GM03348 (cell line): ENCODE measurements at places on chromosomes 6 and 20.
A peak's percentile ranks its signal among the peaks of the same experiment; 100 is the strongest.

DNA sequence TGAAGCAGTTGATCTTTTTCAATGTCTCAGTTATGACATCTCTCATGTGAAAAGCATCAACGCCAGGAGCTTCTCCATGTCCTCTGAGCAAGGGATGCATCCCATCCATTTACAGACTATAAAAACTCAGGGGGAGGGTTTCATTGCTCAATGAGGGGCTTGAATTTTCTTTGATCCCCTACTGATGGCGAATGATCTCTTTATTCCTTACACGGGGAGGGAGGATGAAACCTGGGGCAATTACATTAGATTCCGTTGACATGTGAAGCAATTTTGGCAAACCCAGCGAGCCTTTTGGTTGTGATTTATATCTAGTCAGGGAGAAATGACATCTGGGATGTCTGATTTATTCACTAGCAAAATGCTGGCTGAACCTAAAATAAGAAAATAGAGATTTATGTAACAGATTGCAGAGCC, 268.9 kb downstream of the HIVEP2 start:
- no peak for DNase-seq

- no peak for DNase-seq
Measured at GRCh38 chr20:63483834-63484233, 11.4 kb upstream of the KCNQ2 start.

DNA sequence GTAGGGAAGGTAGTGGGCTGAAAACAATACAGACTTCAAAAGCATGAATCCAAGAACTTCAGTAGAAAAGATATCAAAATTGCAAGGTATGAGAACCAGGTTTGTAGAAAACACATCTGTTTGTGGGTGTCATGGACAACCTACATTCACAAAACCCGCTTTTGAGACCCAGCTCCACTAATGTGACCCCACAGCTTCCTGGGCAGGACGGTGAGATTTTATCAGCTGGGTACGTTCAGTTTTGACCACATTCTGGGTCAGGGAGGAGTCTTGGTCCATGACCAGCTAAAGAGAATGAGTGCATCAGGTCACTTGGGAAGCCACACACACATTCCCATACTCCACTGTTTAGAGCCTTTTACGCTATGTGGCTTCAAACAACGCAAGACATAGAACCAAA, 77.1 kb downstream of the BCAS1 start:
- DNase-seq: no peak

DNA sequence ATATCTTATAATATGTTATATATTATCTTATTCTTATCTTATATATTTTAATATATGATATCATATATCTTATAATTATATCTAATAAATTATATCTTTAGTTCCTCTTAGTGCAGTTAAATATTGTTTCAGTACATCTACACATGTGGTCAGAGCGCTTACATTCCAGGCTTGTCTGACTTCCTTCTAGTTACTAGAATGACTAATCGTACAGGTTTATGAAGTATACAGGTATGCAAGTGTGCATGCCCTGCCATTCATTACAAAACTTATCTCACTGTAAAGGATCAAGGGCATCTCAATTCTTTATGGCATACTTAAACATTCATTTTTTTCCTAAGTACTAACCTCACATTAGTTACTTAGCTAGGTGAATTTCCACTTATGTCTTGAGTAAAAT, 1278.0 kb upstream of the MAP3K7 start:
- no peak for DNase-seq

DNA sequence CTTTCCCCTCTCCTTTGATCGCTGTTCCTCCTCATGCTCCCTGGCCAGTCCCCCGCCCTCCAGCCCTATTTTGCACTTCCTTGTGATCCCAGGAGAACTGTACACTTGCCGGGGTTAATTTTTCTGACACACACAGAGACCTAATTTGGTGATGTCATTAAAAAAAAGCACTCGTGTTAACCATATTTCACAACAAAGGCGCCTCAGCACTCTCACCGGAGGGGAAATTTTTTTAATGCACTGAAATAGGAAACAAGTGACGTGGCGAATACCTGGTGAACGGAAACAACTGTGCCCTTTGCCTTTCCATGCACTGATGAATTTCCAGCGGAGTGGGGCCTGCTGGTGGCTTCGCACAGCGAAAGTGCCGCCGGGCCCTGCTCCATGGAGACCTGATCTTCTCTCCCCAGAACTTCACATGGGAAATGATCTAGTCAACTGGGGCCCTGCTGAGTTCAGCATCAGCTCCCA, 53.9 kb upstream of the TAGAP start:
- no peak for DNase-seq

DNA sequence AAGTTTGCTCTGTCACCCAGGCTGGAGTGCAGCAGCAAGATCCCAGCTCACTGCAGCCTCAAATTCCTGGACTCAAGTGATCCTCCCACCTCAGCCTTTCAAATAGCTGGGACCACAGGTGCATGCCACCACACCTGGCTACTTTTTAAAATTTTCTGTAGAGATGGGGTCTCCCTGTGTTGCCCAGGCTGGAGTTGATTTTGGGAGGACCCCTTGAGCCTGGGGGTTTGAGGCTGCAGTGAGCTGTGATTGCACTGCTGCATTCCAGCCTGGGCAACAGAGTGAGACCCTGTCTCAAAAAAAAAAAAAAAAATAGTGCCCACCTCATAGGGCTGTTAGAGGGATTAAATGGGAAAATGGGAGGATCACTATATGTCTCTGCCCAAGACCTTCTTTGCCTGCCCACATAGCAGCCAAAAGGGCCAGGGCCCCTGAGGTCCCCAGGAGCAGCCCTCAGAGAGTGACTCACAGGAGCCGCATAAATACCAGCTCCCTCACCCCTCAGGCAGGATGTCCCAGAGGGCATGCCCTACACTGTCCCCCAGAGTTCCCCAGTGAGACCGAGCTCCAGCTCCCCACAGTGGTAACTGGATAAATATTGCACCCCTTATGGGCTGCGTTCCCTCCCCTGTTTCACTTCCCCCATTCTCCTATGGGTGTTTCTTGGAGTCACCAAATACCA, 11.7 kb upstream of the MDGA1 start:
- DNase-seq: no peak

DNA sequence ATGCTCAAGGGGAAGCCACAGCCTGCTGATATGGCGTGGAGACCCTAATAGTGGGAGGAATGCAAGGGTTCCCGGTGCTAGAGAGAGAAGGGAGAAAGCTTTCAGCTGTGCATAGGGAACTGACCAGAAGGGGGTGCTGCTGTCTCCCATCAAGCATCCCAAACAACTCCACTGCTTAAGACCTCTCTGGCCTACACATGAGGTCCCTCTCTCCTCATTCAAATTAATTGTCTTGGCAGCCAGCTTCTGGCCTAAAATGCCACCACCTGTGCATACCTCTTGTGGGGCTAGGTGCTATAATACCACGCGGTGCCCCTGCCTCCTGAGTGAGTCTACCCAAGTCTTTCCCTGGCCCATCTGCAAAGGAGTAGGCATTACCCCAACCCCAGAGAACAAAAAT, 14.5 kb downstream of the ADISSP start:
- DNase-seq: peak; percentile 89

DNA sequence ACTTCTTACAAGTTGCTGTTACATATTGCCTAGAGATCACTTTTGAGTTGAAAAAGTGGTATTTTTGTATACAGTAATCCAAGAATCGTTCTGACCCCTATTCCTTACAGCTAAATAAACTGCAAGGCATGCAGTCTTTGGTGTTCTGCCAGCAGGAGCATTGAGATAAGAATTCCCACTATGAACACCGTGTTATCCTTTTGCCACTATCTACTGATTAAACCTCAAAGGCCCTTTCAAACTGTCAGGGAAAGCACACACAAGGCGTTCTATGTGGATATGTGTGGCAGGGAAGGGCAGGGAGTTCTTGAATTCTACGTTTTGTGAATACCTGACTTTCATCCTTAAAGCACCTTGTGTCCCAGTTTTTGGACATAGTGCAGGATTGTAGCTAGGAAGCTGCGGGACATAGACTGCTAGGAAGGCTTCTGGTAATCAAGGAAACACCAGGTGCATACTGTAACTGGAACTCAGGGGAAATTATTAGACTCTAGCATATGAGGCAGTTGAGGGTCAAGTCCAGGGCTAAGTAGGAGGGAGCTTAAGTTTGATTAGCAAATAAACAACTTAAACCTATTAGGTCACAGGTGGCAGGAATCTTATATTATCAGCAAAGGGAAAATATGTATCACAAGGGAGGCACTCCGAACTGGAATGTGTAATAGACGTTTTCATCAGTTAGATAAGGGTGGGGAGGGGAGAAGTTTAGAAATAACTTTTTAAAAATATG, 506.6 kb downstream of the RNF144B start:
- DNase-seq: no peak

GRCh38 chr20:991850-992249, 10.3 kb downstream of the RSPO4 start:
- DNase-seq: no peak

DNA sequence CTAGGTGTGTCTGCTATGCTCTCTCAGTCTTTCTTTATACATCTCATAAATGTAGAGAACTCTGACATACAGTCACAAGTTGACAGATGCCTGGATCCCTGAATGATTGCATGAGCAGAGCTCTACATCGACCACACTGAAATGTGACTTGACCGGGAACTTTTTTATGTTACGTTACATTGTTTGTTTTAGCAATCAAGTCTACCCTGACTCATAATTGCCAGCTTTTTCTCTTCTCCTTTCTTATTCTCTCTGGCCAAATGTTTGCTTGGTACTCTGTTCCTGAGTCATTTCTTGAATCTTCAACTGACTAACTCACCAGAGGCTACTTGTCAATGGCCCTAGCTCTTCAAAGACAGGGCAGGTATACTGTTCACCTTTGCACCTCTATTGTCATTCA, 213.6 kb upstream of the DTNBP1 start:
- DNase-seq: no peak

GRCh38 chr6:7125290-7125689, 17.5 kb downstream of the RREB1 start:
- no peak for DNase-seq

GRCh38 chr6:166333172-166333995, 9.0 kb downstream of the SFT2D1 start:
- no peak for DNase-seq

DNA sequence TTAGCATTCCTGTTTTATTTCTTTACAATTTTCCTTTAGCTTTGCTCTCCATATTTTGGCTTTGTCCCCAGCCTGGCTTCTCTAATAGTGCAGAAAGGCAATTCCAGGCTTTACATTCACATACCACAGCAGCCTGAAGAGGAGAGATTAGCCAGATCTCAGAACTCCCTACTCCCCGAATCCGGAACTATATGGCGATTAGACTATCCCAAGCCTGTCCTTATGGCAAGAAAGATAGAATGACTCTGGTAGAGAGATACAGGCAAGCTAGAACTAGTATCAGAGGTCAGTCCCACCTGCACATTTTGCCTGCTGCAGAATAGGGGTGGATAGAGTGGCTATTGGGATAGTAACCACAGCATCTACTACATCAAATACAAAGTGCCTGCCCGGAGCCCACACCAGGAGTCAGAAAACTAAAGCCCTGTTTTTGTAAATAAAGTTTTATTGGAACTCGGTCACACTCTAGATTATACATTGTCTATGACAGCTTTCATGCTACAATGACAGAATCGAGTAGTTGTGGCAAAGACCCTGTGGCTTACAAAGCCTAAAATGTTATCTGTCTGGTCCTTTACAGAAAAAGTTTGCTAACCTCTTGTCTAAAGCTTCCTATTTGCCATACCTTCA, 17.1 kb upstream of the ADIG start:
- DNase-seq: no peak

DNA sequence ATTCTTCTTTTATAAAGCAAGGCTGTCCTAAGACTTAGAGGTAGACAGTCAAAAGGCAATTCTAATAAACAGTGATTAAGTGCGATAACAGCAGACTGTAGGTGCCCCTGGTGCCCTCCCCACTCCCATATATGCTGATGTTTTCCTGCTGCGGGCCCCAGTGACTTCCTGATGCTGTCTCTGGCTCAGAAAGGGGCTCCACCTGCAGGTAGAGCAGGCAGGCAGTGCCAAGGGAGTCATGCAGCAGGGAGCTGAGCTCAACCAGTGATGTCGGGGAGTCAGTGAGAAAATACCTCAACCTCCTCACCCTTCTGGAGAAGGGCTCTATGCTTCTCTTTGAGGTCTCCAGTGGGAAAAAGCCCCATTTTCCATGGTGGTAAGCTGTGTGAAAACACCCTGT, 126.7 kb upstream of the SSTR4 start:
- no peak for DNase-seq

- no peak for DNase-seq
Measured at GRCh38 chr6:145863366-145863765, 48.8 kb upstream of the FBXO30 start.

GRCh38 chr6:111888928-111889695, 15.9 kb upstream of the FYN start:
- peak; percentile 31 for DNase-seq

DNA sequence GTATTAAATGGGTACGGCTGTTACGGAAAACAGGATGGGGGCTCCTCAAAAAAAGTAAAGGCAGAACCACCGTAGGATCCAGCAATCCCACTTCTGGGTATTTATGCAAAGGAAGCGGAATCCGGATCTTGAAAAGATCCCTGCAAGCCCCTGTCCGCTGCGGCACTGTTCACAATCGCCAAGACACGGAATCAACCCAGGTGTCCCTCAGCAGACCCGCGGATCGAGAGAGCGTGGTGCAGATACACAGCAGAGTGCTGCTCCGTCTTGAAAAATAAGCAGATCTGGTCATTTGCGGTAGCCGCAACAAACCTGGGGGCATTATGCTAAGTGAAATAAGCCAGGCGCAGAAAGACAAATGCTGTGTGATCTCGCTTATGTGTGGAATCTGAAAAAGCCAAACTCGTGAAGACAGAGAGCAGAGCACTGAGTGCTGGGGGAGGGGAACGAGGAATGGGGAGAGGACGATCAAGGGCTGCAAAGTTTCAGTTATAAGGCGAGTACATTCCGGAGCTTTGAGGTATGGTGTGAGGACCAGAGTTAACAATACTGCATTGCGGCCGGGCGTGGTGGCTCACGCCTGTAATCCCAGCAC, 41.3 kb downstream of the NTSR1 start:
- DNase-seq: no peak

GRCh38 chr20:16661756-16662155, 68.1 kb upstream of the SNRPB2 start:
- peak; percentile 12 for DNase-seq
